ENCODE measurements at places on chromosomes 5 and 9. TPM values are rescaled to one million over a fixed set of nuclear protein-coding genes. Genes with fewer than 3 reads are reported as not detected.

DNA sequence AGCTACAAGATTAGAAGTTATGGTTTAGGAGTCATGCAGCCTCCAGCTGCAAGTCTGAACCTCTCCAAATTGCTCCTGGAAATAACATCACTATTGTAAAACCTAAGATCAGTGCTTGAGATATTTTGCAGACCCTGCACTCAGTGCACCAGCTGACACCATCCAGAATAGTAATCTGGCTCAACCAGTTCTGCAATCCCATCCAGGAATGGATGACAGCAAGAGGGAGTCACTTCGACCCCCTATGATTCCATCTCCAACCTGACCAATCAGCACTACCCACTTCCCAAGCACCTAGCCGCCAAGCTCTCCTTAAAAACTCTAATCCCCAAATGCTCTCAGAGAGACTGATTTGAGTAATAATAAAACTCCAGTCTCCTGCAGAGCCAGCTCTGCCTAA lies 37.9 kb upstream of the NR4A3 start:
- DNase-seq = no peak

- DNase-seq = no peak
These were observed 22.6 kb downstream of the OTULIN start for GRCh38 chr5:14687023-14687665.

DNA sequence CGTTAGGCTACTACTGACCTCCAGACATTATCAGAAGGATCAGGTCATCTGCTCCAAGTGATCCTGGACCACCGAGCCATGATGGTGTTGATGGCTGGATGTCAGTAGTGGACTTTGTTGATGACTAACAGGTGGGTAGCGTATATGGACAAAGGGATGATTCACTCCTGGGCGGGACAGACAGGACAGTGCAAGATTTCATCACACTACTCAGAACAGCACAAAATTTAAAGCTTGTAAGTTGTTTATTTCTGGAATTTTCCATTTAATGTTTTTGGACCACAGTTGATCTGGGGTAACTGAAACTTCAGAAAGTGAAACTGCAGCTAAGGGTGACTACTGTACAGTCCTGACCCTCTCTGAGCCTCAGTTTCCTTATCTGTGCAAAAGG lies 12.7 kb downstream of the PDGFRB start:
- no peak for DNase-seq

DNA sequence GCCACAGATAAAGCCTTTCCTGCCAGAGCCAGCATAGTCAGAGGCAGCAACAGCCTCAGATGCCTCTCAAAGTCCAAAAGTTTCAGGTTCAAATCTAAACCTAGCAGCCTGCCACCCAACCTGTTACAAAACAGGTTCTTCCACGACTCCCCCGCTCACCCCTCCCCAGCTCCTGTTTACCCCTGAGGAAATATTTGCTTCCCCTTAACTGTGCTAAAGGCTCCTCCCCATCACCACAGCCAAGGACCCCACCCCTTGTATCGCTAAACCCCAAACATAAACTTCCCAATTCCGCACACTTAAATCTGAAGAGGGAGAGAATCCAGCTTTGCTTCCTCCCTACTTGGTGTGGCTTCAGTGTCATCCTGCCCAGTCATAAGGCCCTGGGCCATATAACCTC lies 15.4 kb upstream of the VDAC1 start:
- no peak for DNase-seq

GRCh38 chr5:34531751-34532360 lies 124.3 kb upstream of the RAI14 start:
- DNase-seq = no peak

ROR2 gene
- total RNA-seq = 0.12 TPM

DNA sequence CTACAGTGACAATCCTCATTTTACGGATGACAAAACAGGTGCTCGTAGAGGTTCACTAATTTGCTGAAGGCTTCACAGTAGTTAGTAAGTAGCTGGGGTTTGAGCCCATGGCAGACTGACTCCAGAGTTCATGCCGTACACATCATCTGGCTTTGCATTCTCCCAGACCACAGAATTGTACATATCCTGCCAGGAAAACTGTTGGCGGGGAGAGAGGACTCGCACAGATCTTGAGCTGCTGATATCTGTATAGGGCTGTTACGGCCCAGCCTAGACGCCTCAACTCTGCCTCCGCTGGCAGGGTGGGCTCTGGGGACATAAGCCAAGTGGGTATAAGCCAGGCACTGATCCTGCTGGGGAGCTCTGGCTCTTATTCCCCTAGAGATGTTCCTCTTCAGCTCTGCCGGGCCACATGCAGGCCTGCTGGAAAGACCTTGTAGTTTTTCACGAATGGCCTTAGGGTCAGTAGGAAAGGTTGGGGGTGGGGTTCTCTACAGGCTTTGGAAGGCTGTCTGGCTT lies 16.3 kb downstream of the LARP1 start:
- no peak for DNase-seq

DNA sequence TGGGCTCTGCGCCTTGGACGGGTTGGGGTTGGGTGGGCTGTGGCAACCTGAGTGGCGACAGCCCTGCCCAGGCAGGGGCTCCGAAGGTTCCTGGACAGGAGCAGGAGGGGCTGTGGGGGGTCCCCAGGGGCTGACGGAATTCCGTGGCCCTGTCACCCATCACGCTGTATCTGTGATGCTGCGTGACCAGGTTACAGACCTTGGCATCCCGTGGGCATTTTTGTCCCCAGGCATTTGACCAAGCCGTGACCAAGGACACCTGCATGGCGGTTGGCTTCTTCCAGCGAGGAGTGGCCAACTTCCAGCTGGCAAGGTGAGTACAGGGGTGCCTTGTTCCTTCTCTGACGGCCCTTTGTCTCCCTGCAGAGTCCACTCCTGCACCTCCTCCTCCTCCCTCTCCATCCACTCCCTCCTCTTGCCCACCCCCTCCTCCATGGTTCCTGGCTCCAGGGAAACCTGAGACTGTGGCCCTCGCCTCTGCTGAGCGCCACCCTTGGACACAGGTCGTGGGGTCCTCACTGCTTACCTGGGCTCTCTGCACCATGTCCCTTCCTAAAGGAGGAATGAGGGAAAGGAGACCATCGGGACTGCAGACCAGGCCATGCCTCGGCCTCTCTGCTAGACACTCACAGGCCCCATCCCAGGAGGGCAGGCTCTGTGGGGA lies 3.0 kb downstream of the NOXA1 start:
- DNase-seq = no peak

GRCh38 chr9:125889112-125889475 lies 141.9 kb downstream of the PBX3 start:
- no peak for DNase-seq

PCDHGC4 gene
- total RNA-seq = not detected

DDX31 gene
- 12.1 TPM for total RNA-seq

CARTPT gene
- not detected for total RNA-seq

S100Z gene
- total RNA-seq = 1.7 TPM

REEP2 gene
- not detected for total RNA-seq

Measured in CD4-positive, CD25-positive, alpha-beta regulatory T cell (primary cell).